Tibial artery (tissue), 4 donors: ENCODE measurements at places on chromosomes 11 and 22.
A peak's percentile ranks its signal among the peaks of the same experiment; 100 is the strongest.

- no peak for DNase-seq
Measured at GRCh38 chr11:124970925-124971324, 16.9 kb downstream of the CCDC15 start.

DNA sequence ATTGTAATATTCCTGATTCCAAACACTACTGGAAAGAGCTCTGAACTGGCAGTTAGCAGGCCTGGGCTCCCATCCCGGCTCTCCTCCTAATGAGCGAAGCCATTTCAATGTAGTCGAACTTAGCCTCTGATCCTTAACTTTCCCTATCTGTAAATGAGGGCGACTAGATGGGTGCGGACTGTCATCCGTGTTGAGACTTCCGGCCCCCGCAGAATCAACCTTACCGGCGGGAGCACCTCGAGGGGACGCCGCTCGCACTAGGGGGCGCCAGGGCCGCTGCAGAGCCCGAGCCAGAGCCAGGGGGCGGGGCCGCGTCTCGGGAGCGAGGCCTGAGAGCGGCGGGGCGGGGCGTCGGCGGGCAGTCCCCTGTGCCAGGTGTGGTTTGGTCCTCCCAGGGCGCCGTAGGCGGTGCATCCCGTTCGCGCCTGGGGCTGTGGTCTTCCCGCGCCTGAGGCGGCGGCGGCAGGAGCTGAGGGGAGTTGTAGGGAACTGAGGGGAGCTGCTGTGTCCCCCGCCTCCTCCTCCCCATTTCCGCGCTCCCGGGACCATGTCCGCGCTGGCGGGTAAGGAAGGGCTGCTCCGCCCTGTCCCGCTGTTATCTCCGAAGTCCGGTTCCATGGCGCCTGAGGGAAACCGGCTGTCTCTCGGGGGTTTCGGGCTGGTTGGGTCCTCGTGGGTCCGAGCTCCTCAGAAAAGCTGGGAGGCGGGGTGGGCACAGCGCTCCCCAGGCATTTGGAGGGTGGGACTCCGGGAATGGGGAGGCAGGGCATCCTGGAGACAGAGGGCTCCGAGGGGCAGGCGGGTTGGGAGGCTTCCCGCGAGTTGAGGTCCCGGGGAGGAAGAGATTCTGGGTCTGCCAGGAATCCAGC, at the start of gene LIMK2:
LIMK2 (plus strand) TSS at position 437 of the 869 bp plus-strand sequence; CDS start at position 548, 111 bp downstream.
- peak; percentile 95 for DNase-seq

DNA sequence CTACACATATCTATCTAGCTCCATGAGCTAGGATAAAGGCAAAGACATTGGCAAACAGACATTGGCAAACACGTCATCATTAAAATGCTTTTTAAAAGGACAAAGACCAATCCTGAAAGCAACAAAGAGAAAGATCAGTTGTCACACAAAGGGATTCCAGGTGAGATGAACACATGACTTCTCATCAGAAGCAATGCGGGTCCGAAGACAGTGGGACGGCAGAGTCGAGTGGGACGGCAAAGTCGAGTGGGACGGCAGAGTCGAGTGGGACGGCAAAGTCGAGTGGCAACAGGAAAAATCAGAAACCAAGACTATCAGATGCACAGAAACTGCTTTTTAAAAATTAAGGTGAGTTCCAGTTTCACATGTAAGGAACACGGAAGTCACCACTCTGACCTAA, 609.5 kb downstream of the BRD1 start:
- DNase-seq: no peak

GRCh38 chr11:117701781-117702180, 95.2 kb downstream of the DSCAML1 start:
- DNase-seq: no peak

DNA sequence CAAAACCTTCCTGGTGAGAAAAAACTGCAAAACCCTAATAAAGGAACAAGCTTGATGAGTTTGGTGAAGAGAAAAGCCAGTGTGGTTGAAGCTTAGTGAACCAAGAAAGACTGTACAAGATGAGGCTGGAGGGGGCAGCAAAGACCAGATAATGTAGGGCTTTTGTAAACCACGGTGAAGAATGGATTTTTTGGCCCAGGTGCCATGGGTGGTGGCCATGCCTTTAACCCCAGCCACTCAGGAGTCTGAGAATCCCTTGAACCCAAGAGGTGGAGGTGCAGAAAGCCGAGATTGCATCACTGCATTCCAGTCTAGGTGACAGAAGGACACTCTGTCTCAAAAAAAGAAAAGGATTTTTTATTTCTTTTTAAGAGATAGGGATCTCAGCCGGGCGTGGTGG, 5.0 kb upstream of the ZDHHC5 start:
- DNase-seq: no peak

DNA sequence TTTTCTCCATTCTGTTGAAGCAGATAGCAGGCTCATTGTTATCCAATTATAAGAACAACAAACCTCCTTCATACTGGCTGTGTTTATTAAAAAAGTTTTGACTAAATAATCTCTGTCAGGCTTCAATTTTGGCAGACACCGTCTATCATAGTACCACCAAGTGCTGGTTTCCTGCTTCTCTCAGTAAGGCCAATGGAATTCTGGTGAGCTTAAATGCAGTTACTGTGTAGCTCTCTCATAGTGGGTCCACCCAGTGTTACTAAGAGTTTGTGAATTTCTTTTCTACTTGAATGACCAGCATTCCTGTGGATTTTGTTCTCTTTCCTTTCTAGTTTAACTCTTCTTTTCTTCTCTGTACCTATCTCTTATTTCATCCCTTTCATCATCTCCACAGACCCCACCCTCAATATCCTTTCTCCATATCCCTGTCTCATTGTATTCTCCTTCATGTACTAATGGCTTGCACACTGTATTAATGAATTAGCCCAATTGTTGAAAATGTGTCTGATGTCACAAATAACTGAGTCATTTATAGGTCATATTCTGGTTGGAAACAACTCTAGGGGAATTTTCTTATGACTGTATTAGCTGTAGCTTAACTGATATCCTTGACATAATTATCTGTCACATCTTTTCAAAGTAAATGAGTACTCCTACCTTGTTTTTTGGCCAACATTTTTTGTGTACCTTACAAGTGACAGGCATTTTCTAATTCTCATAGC, 372.1 kb downstream of the FAT3 start:
- DNase-seq: no peak

DNA sequence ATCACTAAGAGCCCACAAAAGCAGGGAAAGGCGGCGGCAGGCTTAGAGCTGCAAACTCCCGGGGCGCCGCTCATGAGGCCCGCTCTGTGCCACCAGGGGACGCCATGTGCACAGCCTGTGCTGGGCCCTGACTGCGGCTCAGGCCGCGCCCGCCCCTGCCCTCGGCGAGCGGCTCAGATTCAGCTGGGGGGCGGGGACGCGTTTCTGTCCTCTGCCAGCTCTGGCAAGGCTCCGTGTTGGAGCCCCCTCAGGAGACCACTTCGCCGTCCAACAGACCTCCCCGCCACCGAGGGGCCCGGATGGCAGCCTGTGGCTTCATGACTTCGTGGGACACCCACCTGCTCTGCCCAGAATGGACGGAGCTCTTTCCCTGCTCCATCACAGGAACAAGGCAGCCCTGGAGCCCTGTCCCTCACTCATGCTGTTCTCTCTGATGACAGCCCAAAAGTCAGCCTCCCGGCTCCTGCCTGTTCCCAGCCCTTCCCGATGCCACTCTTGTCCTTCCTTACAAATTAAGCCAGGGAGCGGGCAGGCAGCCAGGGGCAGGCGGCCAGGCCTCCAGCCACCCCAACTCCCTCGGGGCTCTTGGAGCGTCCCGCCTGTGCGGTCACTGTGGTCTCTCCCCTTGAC, 69.1 kb downstream of the NAT10 start:
- DNase-seq: peak; percentile 82

DNA sequence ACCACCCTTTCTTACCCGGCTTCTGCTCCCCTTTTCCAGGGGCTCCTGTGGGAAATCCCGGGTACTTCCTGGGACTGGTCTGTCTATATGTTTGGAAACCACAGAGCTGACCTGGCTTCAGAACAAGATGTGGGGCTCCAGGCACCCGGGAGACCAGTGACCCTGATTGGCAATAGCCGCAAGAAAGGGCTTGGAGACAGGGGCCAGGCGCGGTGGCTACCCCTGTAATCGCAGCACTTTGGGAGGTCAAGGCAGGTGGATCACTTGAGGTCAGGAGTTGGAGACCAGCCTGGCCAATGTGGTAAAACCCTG, 3.2 kb upstream of the NEAT1 start:
- DNase-seq: no peak

DNA sequence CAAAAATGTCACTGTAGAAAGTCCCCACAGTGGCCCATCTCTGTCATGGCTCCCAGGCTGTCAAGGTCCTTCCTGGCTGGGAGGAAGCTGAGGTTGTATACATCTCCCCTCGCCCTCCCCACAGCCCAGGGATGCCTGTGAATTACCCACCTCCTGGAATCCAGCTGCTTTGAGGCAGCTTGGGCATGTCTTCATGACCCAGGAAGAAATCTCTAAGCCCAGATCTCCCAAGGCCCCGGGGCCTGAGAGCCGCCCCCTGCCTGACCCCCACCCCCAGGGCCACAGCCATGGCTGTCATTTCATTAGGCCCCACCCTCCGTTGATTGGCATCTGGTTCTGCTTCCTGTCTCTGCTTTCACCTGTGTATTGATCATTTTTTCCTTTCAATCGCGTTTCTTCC, 207.5 kb downstream of the TBC1D22A start:
- no peak for DNase-seq
